ENCODE measurements at places on chromosomes 2 and 18.

DNA sequence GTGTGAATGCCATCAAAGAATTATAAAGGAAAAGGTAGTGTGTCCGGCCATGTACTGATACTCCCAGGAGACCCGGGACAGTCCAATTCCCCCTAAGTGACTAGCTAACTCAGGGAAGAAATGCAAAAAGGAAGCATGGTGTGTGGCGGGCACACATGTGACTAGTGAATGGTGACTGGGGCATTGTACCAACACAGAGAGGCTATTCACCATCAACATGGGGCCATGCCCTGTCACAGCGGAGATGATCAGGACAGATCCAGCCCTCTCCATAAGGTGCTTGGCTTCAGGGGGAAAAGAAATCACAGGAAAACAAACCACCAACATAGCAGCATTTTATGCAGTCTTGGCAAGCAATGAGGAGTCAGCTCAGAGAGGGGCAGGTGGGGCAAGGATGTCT lies 34.3 kb downstream of the FAM168B start:
- no peak for DNase-seq

DNA sequence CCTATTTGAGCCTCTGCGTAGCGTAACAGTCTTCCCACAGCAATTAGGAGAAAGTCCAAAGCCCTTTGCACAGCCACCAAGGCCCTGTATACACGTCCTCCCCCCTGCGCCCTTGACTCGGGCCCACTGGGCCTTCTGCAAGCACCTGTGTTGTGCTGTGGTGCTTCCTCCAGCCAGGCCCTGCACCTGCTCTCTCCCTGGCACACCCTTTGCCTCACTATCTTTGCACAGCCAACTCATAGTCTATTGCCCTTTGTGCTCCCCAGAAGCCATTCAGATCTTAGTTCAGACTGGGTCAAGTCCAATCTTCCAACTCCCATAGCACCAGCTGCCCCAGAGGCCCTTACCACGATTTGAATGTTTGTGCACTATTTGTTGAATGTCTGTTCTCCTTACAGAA lies 271.6 kb upstream of the MGAT5 start:
- no peak for DNase-seq

DNA sequence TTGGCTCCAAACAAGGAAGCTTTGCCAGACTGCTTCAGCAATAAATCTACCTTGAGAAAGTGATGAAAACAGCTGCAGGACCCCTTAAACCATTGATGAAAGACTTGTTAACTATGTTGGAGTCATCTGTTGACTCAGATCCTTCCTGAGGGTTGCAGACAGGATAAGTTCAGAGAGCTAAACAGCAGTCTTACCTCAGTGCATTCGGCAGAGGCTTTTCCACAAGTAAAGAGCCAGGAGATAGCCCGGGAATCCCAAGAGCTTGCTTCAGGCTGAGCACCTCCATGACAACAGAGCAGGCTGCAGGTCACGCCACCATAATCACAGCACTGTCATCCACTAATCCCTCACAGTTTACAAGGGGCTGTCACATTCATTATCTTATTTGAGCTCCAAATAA lies 23.7 kb downstream of the KIAA2012 start:
- no peak for DNase-seq

DNA sequence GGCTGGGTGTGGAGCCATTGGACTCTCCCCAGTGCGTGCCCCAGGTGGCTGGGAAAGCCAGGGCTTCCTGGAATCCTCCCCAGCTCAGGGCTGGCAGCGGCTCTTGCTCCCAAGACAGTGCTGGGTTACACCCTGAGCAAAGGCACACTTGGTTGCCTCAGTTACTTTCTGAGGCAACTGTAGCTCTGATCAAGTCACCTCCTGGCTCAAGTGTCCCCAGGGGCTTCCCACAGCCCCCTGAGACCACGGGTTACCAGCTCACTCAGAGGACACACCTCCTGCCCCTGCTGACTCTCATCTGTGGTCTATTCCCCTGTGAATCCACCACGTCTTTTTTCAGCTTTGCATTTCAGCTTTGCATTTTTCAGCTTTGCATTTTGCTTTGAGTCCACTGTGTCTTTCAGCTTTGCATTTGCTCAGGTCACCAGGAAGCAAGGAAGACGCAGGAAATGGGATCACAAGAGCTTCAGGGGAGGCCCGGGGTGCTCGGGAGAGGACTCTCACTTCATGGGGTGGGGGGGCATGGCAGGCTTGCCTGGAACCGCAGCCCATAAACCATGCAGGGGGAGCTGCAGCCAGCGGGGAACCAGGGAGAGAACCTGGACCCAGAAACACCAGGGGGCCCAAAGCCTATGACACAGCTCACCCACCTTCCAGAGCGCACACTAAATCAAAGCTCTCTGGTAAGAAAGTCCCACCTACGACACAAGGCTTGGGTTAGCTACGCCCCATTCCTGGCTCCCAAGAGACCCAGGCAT lies 138.0 kb upstream of the ASB18 start:
- peak; percentile 42 for DNase-seq

- peak; percentile 88 for DNase-seq
These were observed 134.1 kb downstream of the FMNL2 start for GRCh38 chr2:152468899-152469692.

DNA sequence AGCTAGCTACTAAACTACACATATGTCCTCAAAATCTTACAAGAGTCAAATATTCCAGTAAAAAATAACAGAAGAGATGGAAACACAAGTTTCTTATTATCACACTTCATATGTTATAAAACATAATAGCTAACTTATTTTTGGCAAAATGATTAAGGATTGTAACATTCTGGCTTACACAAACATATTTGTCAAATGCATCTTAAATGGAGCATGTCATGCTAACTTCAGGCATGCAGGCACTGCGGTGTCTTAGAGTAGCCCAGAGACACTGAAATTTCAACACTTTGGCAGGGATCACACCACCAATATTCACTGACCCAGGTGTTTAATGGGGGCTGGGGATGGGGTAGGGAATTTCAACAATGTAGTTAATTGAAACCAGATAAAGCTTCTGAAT lies 51.6 kb downstream of the LDAH start:
- DNase-seq = no peak

GRCh38 chr18:49473721-49474120 lies 13.3 kb upstream of the DYM start:
- DNase-seq = no peak

DNA sequence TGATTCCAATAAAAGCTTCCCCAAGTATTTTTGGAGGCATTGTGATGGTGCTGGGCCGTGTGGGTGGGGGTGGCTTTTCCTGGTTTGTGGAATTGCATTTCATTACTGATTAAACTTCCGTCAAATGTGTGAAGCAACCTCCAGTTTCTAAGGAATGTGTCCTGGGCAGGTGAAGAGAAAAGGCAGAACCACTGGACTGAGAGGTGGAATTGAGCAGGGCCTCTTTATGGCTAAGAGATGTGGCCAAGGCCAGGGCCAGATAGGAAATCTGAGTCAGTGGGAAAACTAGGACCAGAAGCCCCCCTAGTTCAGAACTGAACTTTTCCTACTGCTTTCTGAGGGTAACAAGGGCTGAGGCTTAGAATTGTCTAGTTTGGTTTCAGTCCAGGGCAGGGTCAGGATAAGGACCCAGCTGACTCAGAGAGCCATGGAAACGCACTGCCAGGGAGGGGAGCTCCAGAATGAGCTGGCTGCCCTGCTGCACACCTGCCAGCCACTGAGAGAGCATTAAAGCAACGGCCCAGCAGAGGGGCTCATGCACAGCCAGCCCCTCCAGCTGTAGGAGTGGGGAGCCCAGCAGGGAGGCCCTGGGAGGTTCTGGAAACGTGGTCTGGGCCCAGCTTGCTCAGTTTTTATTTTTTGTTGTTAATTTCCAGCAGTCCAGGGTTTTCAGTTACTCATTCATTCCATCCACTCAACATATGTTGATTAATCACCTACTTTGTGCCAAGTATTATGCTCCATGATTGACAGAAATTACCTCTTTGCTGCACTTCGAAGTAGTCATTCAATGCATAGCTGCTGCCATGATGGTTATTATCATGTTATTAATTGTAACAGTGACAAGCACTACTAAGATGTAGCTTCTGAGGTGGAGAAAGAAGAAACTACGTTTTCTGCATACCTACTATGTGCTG lies 156.1 kb downstream of the MSH2 start:
- peak; percentile 8 for DNase-seq

GRCh38 chr2:46720592-46721185 lies 194.9 kb downstream of the MCFD2 start:
- no peak for DNase-seq

- DNase-seq = no peak
These were observed 405.7 kb downstream of the FBXO15 start for GRCh38 chr18:73741946-73742345.

DNA sequence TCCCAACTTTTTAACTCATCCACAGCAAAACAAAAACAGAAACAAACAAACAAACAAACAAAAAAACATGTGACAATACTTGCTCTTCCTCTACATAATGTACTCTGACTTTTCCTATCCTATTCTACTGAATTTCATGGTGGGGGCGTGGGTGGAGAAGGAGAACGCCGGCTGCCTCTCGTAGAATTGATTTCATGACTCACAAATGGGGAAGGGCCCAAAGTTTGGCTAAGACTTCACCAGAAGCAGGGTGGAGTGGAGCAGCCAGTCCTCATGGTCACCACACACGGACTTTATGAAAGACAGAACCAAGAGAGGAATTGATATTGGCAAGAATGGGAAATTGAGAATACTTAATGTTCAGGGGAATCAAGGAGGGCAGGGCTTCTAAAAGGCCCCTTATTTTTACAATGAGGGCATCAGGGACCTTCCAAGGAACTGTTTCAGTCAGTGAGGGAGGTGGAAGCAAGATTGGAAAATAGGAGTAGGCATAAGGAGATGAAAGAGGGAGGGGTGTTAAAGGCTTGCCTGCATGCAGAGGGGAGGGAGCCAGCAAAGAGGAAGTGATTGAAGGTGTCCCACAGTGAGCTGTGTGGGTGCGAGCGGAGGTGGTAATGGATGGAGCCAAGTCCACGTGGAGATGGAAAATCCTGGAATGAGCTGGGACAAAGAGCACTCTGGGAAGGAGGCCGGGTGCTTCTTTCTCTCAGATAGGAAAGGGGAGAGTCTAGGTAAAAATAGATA lies 27.9 kb downstream of the MARCHF4 start:
- no peak for DNase-seq

- DNase-seq = no peak
These were observed 6.4 kb downstream of the NEB start for GRCh38 chr2:151727593-151728552.

- DNase-seq = no peak
These were observed 13.8 kb upstream of the KIF1A start for GRCh38 chr2:240833724-240834285.

GRCh38 chr2:106976548-106976947 lies 90.6 kb upstream of the ST6GAL2 start:
- DNase-seq = no peak

DNA sequence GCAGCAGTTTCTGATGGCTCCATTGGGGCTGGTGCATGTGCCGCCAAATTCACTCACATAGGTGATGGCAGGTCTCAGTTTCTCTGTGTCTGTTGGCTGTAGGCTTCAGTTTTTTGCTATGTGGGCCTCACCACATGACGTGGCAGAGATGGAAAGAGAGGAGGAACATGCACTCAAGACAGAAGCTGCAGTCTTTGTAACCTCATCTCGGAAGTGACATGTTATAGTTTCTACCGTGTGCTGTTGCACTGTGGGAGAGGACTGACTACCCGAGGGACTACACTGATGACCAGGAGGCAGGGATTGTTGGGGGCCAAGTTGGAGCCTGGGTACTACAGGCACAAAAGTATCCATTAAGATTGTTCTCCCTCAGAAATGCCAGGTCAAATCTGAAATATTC lies 9.2 kb upstream of the CNRIP1 start:
- DNase-seq = no peak

DNA sequence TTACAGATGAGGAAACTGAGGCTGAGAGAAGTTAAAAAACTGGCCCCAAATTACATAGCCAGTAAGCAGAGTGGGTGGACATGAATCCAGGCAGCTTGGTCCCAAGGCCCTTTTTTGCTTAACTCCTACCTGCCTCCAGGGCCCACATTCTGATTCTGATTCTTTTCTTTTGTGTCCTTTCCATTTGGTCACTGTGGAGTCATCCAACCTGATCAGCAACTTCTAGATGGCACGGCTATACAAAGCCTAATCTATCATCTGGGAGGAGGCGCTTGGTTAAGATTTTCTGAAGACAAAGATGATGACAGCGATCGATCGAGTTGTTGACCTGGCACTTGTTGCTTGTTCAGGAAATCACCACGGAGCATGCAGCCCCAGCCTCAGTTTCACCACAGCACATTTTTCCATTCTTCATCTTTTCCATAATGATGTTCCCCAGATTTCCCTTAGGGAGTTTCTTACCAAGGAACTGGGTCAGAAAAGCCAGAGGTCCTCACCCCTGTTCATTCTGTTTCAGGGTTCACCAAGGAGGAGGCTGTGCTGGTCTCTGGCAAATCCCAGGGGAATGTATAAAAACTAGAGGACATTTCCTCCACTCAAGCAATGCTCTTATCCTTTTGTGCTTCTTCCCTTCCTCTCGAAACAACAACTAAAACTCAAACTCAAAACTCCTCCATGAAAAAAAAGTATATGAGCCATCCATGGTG lies 6.9 kb upstream of the IGFBP2 start:
- DNase-seq = no peak

All from NCI-H1436 (cell line).